KBM-7 (cell line): ENCODE measurements at places on chromosomes 1 and 21.

DNA sequence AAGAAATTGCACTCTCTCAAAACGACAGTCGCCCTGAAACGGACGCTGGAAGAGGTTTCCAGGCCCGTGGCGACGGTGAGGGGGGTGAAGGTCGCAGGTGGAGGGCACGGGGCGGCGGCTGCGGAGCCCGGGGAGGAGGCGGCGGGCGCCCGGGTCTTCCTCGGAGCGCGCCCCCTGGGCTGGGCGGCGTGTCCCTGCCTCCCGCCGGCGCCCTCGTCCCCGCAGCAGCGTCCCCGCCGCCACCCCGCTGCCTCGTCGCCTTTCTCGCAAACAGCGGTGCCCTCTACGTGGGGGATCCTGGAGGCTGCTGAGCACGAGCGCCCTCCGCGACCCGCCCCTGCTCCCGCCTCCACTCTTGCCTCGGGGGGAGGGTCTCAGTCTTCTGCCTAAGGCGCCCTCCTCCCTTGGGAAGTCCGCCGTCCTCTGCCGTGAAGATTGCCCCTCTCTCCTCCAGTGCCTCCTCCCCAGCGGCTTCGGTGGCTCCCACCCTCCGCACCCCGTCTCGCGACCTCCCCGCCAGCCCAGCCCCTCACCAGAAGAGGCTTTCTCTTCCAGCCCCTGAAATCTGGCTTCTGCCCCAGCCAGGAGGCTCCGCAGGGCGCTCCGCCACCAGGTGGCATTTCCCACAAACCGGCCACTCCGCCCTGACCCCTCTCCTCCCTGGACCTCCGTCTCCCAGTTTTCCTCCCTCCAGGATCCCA, 227.4 kb downstream of the SDCCAG8 start:
- no peak for DNase-seq

- DNase-seq = no peak
Measured at GRCh38 chr1:206850401-206850800, 15.0 kb upstream of the IL20 start.

DNA sequence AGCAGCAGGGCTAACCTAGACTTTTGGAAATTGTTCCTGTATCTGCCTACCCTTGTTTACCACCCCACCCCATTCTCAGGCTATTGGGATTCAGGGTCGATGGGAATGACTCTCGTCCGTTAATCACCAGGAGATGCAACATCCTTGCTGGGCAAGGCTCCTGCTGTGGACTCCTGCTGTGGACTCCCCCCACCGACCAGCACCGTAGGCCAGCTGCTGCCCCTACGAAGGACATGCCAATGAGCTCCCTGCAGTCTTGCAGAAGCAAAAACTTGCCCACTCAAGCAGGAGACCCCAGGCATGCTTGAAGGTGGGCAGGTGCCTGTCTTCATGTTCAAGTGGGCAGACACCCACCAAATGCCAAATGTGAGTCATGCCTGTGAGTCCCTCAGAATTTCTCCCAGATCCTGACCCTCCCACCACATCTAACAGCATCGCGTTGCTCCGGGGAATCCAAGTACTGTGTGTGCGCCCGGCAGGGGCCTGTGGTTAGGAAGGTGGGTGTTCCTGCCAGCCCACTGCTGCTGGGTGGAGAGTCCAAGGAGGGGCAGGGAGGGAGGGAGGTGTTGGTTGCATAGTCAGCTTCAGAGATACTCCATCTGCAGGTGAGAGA, 41.7 kb upstream of the SOX13 start:
- no peak for DNase-seq

DNA sequence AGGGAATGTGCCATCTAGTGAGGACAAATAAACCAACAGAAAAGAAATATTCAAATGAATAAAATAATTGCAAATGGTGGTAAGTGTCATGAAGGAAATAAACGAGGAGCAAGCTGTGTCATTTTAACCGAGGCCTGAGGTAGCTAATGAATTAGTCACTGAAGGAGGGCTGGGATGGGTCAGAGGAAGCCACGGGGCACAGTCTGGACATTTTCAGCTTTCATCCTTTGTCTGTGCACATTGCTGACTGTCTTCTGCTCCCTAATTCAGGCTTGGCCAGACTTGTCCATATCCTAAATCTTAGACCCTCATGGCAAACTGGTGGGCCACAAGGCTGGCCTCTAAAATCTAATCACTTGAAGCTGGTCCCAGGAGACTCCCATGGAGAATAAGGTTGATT, 138.4 kb downstream of the RHOU start:
- DNase-seq = no peak

- DNase-seq = no peak
Measured at GRCh38 chr1:156176610-156177210, 17.2 kb upstream of the SLC25A44 start.

- DNase-seq = no peak
Measured at GRCh38 chr1:108591466-108591865, 31.6 kb downstream of the EEIG2 start.

GRCh38 chr1:6197746-6198427, 1.5 kb downstream of the RPL22 start:
- DNase-seq = no peak

DNA sequence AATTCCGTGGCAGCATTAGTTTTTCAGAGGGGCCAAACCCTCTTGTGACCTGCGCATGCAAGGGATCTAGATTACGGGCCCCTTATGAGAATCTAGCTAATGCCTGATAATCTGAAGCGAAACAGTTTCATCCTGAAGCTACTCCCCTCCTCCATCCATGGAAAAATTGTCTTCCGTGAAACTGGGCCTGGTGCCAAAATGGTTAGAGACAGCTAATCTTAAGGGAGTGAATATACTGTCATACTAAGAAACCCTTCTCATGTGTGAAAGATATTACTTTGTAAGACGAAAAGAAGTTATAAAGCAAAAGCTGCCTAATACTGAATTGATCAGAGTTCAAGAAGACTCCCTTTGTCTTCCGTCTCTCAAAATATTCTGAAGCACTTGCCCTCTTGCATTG, 166.3 kb downstream of the DUSP10 start:
- no peak for DNase-seq
